ENCODE measurements at places on chromosomes 16 and 17. TPM values are rescaled to one million over a fixed set of nuclear protein-coding genes. Genes with fewer than 3 reads are reported as not detected.
A peak's percentile ranks its signal among the peaks of the same experiment; 100 is the strongest.

GRCh38 chr16:55846598-55847346, 13.9 kb upstream of the CES1 start:
- no peak for DNase-seq

DNA sequence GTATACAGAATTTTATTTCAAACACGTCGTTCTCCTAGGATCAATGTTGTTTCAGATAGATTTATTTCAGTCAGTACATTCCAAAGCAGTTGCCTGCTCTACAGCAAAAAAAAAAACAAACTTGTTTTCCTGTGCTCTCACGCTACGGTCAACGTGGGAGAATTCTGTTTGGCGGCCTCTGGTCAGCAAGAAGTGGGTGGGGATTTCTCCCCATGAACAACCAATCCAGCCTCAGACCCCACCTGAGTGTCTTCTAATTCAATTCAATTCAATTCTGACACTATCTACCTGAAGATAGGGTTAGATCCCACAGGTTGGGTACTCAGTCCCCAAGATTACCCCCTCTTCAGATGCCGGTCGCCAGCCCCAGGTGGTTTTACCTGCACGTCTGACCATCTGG, 22.1 kb downstream of the C17orf58 start:
- no peak for DNase-seq

- DNase-seq, result no peak
These were observed 17.2 kb upstream of the RCVRN start for GRCh38 chr17:9922012-9922848.

- DNase-seq, result no peak
These were observed 103.7 kb downstream of the RAP1GAP2 start for GRCh38 chr17:2899906-2900305.

GRCh38 chr16:66359811-66360608, 6.5 kb upstream of the CDH5 start:
- DNase-seq, result no peak

DNA sequence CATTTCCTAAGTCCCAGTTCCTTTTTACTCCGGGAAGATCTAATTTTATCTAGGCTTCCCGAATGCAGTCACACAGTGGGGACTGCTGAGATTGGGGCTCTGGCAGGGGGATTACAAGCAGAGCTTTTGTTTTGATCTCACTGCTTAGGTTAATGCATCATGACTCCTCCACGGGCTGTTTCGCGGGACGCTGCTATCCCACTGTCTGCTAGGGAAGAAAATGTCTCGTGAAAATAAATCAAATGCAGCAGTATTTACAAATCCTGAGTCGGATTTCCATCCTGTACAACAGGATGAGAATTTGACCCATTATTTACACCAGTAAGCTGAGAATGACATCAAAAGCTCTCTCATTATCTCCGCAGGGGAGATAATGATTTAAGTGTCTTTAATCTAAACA, 83.8 kb downstream of the CDH11 start:
- no peak for DNase-seq

DNA sequence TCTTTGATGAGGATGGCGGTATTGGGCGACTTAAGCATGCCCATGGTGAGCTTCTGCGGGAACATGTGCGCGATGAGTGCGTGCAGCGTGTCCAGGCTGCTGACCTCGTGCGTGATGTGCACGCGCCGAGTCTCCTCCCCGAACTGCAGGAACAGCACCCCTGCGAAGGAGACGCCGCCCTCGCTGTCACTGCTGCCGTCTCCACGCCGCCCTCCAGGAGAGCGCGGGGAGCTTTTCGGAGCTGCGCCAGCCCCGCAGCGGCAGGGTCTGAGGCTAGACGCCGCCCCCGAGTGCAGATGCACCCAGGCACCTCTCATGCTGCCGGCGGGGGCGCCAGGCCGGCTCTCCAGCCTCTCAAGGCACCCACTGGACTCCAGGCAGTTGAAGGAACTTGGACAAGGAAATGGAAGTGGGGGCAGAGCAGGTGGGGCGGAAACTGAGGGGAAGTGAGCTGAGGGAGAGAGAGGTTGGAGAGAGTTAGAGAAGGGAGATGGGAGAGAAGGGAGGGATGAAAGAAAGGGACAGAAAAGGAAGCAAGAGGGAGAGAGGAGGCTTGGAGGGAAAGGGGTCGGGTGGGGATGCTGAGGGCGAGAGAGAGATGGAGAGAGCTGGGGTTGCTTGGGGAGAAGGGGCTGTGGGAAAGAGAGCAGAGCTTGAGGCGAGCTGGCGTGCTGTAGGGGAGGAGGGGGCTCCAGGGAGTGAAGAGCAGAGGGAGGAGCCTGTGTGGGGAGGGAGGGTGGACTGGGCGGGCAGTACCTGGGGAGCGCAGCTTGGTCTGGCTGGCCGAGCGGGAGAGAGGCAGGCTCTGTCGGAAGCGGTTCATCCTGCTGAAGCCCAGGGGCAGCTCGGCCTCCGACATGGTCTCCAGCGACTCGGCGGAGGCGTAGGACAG, 42.1 kb downstream of the SRCIN1 start:
- DNase-seq, result no peak

DNA sequence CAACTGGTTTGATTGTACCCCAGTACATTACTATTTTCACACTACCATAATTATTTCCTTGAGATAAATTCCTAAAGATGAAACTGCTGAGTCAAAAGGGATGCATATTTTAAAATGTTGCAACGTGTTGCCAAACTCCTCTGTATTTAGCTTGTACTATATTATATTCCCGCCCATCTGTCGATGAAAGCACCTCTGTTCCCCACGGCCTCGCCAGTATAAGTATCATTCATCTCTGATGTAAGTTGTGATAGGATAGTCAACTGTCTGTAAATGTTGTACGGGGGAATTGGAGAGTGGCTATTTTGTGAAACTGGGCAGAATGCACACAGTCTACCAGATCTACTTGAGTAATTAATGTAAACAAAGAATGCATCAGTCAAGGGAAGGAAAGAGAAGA, 47.7 kb upstream of the TNRC6A start:
- peak; percentile 94 for DNase-seq

- DNase-seq, result no peak
These were observed 119.5 kb downstream of the SOX9 start for GRCh38 chr17:72240333-72240732.

DNA sequence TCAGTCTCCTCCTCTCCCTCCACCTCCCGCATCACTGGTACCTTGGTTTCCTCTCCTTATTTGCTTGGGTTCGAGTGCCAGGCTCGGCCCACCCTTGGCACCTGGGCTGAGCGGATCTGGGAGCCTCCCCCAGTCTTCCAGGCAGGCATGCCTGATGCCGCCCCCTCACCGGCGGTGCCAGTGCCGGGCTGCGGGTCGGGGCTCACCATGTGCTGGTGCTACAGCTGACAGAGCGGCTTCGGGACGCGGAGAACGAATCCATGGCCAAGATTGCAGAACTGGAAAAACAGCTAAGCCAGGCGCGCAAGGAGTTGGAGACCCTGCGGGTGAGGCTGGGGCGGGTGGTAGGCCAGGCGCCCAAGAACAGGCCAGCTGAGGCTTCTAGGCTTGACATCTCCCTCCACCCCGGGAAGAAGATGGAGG, 19.2 kb downstream of the FMNL1 start:
- DNase-seq, result no peak

GRCh38 chr16:70157105-70157476, 16.5 kb upstream of the CLEC18C start:
- DNase-seq, result no peak

DNA sequence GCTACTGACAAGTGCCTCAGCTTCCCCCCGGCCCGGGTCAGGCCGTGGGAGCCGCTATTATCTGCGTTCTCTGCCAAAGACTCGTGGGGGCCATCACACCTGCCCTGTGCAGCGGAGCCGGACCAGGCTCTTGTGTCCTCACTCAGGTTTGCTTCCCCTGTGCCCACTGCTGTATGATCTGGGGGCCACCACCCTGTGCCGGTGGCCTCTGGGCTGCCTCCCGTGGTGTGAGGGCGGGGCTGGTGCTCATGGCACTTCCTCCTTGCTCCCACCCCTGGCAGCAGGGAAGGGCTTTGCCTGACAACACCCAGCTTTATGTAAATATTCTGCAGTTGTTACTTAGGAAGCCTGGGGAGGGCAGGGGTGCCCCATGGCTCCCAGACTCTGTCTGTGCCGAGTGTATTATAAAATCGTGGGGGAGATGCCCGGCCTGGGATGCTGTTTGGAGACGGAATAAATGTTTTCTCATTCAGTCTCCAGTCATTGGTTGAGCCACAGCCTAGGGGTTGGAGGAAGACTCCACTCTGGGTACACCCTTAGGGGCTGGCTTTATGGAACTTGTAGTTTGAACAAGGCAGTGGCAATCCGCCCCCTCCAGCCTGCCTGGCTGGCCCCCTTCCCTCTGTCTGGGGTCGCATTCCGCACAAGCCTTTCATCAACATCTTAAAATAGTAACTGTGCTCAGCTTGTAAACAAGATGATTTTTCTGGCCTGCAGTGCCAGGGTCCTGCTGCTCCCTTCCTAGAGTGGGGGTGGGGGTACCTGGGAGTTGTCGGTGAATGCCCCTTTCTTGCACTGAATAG, 4.1 kb downstream of the SYNGR2 start:
- peak; percentile 53 for DNase-seq

GRCh38 chr17:75277664-75278071, 6.6 kb upstream of the MIF4GD start:
- DNase-seq, result no peak

- no peak for DNase-seq
These were observed 245.1 kb downstream of the SOX9 start for GRCh38 chr17:72365857-72366414.

DNA sequence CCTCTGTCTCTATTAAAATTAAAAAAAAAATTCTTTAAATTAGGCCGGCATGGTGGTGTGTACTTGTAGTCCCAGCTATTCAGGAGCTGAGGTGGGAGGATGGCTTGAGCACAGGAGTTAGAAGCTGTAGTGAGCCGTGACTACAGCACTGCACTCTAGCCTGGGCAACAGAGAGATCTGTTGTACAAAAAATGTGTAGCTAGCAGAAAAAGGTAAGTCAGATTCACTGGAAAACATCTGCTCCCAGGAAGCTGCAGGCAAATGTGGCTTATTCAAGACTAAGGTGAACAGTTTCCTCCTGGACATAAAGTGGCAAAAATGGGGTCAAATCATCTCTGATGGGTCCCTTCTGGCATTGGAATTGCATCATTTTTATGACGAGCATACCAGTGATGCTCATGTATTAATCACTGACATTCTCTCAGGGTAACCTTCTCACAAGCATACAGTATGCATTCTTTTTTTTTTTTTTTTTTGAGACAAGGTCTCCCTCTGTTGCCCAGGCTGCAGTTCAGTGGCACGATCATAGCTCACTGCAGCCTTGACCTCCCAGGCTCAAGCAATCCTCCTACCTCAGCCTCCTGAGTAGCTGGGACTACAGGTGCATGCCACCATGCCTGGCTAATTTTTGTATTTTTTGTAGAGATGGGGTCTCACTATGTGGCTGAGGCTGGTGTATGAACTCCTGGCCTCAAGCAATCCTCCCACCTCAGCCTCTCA, 48.7 kb downstream of the CPPED1 start:
- DNase-seq, result no peak

GRCh38 chr17:3915995-3916696, at the start of gene P2RX1:
TSS of gene P2RX1 (minus strand) at chr17:3916465. CDS start at chr17:3916225, 240 bp downstream.
- no peak for DNase-seq

DNA sequence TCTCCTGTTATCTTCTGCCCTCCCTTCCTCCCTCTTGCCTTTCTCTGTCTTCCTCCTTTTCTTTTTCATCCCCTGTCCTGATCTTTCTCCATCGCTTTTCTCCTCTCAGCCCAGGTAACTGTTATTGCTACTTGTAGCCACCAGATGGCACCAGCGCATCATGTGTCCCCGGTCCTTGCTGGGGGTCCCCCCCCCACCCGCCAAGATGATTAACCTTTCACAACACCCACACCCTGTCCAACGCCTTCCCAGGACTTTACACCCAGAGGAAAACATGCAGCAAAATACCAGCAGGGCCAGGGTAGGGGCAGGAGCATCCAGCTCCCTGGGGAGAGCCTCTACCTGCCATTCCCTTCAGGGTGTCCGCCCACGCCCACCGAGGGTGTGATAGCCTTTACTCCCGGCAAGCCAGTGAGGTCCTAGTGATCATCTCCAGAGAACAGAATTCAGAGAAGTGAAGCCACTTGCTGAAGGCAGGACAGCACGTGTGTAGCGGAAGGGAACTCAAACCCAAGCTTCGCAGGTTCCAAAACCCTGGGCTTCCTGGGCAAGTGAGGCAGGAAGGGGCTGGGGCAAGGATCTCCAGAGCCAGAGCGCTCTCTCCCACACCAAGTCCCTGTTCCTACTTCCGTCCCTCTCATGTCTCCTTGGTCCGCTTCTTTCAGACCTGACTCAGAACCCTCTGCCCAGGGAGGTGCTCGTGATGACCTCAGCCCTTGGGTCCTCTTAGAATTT, 13.4 kb upstream of the TAC4 start:
- peak; percentile 65 for DNase-seq

DNA sequence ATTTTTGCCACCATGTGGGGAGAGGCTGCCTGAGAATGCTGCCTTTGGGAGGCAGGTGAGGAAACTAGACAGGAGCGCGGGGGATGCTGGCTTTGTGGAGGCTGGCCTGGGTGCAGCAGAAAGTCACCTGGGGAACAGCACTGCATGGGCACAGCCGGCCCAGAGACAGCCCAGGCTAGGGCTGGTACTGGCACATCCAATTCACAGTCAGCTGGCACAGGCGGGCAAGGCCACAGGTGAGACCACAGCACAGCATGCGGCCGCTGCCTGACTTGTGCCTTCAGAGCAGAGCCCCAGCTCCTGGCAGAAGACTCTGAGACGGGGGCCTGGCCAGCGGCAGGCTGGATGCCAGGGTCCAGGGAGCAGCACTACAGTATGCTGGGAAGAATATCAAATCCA, 16.6 kb upstream of the PITPNM3 start:
- DNase-seq, result no peak

GRCh38 chr17:31073411-31073810, 21.4 kb upstream of the NF1 start:
- DNase-seq, result no peak

- no peak for DNase-seq
These were observed 2.0 kb upstream of the SPAG7 start for GRCh38 chr17:4969551-4970173.

DNA sequence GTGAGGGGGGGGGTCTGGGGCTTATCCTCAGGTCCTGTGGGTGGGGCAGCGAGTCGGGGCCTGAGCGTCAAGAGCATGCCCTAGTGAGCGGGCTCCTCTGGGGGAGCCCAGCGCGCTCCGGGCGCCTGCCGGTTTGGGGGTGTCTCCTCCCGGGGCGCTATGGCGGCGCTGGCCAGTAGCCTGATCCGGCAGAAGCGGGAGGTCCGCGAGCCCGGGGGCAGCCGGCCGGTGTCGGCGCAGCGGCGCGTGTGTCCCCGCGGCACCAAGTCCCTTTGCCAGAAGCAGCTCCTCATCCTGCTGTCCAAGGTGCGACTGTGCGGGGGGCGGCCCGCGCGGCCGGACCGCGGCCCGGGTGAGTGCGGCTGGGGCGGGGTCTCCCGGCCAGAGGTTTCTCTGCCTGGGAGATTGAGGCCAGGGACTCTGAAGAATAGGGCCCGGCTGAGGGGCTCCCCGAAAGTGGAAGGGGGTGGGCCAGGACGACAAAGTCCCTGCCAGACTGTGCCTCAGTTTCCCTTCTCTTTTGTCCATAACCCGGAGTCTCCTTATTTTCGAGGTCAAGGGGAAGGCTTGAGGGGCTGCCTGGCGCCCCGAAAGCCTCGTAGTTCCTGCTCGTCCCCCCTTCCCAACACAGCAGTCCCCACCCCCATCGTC, at the start of gene FGF11:
FGF11 (plus strand) TSS at position 51 of the 651 bp plus-strand sequence; CDS start at position 160, 109 bp downstream.
- DNase-seq, result peak; percentile 31

- peak; percentile 80 for DNase-seq
These were observed 6.0 kb upstream of the ZNF205 start for GRCh38 chr16:3106205-3106928.

OR1A1 gene
- total RNA-seq, result not detected

C16orf86 gene
- total RNA-seq, result 0.46 TPM

ASPHD1 gene
- total RNA-seq, result 11.3 TPM

OR2C1 gene
- total RNA-seq, result not detected

ABCA6 gene
- total RNA-seq, result not detected

AOC3 gene
- 2.8 TPM for total RNA-seq

Data from PC-9 (cell line).